ENCODE measurements at places on chromosomes 5 and 9. TPM values are rescaled to one million over a fixed set of nuclear protein-coding genes. Genes with fewer than 3 reads are reported as not detected.

GRCh38 chr5:172775326-172776234, 4.6 kb upstream of the DUSP1 start:
- DNase-seq, result peak; percentile 15

DNA sequence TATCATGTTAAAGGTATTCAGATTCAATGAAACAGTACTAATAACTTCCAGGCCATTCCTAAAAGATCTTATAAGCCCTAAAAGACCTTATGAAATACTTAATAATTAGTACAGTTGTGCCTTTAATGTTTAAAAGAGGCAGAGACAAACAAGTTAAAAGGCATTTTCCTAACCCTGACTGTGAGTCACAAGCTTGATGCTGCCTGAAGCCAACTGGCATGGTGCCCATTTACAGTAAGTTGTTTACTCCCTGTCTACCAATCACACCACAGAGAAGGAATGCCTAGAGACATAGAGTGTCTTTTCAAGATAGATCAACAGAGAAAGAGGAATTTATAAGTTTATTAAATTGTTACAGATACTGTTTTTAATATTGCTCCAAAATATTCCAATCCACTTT, 47.8 kb downstream of the NR3C1 start:
- DNase-seq, result peak; percentile 90

- no peak for DNase-seq
Observed at GRCh38 chr5:158388021-158388420, 529.1 kb upstream of the CLINT1 start.

GRCh38 chr5:60482301-60482700, 217.7 kb downstream of the DEPDC1B start:
- no peak for DNase-seq

DNA sequence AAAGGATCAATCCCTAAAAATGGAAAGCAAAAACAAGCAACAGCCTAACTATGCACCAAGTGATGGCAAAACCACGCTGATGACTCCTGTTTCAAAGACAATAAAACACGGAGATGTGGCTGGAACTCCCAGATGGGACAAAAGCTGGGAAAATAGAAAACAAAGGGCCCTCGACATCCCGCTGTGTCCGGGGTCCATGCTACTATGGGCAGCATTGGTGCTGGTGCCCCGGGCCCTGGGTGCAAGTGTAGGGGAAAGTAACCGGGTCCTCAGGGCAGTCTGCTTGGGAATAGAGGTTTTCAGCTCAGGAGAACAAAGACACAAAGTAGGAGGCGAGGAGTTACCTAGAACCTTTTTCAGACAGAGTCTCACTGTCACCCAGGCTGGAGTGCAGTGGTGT, 46.1 kb downstream of the MRPL36 start:
- DNase-seq, result no peak

GRCh38 chr5:76468635-76469425, 65.7 kb downstream of the IQGAP2 start:
- no peak for DNase-seq

DNA sequence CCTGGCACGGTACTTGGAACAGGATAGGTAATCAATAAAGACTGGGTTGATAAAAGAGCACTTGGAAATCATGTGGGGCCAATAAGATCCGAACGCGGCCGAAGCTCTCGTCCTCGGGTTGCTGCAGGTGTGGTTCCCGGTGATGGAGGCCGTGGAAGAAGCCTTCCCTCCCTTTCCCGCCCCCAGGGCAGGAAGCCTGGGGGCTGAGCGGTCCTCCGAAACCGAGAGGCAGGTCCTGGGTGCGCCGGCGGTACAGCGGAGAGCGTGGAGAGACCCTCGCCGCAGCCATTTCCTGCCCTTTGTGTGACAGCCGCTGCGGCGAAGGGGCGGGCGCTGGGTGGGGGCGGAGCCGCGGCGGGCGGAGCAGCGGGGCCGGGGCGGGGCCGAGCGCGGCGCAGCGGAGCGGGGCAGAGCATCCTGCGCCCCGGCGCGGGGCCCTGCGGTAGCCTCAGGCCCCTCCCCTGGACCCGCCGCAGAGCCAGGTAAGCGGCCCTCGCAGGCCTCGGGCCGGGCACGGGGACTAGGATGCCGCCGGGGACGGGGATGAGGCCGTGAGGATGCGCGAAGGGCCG, at the start of gene CYFIP2:
CYFIP2 (plus strand) TSS at position 410 of the 572 bp plus-strand sequence. CDS start 19,239 bp downstream, outside the sequence.
- peak; percentile 79 for DNase-seq

GRCh38 chr5:87526131-87526530, 113.4 kb upstream of the CCNH start:
- DNase-seq, result no peak

DNA sequence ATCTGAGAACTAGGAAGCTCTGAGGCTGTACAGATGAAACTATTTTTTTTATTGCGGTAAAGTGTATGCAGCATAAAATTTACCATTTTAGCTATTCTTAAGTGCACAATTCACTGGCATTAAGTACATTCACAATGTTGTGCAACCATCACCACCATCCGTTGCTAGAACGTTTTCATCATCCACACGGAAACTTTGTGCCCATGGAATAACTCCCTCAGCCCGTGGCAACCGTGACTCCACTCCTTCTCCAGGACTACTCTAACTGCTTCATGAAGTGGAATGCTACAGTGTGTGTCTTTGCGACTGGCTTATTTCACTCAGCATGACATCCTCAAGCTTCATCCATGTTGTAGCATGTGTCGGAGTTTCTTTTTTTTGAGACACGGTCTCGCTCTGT, 57.1 kb downstream of the COL23A1 start:
- DNase-seq, result no peak

- DNase-seq, result no peak
Observed at GRCh38 chr9:132797861-132798659, 80.0 kb downstream of the AK8 start.

- no peak for DNase-seq
Observed at GRCh38 chr5:109394806-109395205, 15.0 kb downstream of the PJA2 start.

- no peak for DNase-seq
Observed at GRCh38 chr5:178870411-178870810, 10.7 kb downstream of the ZNF354B start.

- DNase-seq, result peak; percentile 94
Observed at GRCh38 chr9:96417051-96417586, 1.1 kb downstream of the ZNF367 start.

DNA sequence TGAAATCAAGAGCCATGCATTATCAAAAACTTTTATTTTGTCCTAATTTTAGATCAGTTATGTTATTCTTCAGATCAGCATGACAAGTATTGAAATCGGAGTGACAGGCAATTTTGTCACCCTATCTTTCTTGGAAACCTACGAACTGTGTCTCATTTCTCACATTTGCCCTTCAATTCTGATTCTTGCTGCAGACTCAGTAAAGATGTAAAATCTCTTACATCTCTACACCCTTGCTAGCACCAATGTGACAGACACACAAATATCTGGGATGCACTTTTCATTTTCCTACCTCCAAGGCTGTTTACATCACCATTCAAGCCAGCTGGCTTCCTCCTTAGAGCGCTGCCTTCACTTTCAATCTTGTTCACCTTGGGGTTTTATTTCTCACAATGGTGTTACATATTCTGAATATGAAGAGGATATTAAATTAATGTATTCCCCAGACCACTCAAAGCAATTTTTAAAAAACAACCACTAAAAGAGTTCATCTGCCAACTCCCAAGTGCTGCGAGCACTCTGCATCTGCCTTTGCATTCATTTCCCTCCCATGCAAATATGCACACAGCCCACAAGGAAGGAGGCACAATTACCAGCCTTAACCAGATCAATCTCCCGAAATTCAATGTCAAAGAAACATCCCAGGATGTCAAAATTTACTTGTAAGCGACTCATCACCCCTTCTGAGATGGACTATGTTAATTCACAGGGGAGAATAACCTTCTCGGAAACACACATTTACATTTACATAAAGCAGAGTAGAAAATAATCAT, 164.3 kb downstream of the ENC1 start:
- DNase-seq, result no peak

LCN10 gene
- total RNA-seq, result not detected

PCDHB5 gene
- total RNA-seq, result not detected

MCIDAS gene
- total RNA-seq, result not detected

ABLIM3 gene
- total RNA-seq, result 0.41 TPM

All from natural killer cell (primary cell).